ENCODE measurements at places on chromosomes 12 and 14.

GRCh38 chr12:109988903-109989302, 7.3 kb downstream of the GIT2 start:
- no peak for DNase-seq

- no peak for DNase-seq
Measured at GRCh38 chr12:66910366-66910974, 231.6 kb upstream of the GRIP1 start.

- no peak for DNase-seq
Measured at GRCh38 chr12:75848431-75848925, 183.1 kb downstream of the PHLDA1 start.

GRCh38 chr14:88729159-88729558, 63.6 kb downstream of the EML5 start:
- no peak for DNase-seq

DNA sequence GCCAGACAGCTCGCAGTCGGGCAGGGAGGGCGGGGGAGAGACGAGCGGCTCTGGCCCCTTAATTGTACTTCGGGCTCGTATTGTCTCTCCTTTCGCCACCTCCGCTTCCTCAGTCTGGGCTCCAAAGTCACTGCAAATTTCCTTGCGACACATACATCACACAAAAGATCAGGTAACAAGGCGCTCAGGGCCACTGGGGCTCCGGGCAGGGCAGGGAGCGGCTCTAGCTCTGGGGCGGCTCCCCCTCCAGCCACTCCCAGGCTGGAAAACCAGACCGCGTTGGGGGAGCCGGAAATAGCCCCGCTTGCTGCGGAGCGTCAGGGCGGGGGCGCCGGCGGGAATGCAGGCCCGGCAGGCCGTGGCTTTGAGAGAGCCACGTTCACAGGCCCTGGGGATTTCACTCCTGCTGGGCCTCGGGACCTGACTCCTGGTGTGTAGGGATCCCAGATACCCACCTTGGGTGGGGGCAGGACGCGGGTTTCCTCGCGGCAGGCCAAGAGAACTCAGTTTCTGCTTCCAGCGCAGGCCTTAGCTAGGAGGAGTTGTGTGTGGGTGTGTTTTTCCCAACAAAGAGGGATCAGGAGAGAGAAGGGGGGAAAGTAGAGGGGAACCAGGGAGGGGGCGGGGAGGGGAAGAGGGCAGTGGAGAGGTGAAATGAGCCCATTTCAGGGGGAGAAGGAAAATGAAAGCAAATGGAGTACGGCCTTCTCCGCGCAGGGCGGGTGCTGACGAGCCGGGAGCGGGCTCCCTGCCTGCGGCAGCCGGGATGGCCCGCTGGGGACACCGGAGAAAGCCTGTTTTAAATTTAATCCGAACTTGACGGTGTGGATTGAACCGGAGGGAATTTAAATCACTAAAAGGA, 4.4 kb upstream of the HOXC9 start:
- DNase-seq = no peak

- DNase-seq = no peak
Measured at GRCh38 chr14:77475432-77476115, 17.7 kb downstream of the AHSA1 start.

- no peak for DNase-seq
Measured at GRCh38 chr14:61416591-61416990, 95.2 kb downstream of the PRKCH start.

DNA sequence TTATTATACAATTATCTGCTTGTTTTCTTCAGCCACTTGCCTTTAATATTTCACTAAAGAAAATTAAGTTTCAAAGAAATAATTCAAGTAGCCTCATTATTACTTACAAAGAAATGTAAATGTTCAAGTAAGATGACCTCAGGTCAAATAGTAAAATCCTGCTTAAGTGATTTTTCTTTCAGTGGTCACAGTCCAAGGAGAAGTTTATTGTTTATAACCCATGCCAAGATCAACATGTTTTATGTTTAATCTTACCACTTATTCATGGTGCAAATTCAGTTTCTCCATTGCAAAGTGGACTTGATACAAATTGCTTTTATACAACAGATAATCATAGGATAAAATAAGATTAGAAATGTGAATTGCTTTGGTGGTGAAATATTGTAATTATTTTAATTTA, 370.2 kb upstream of the FLRT2 start:
- no peak for DNase-seq

- no peak for DNase-seq
Measured at GRCh38 chr14:49679271-49679670, 8.7 kb downstream of the POLE2 start.

DNA sequence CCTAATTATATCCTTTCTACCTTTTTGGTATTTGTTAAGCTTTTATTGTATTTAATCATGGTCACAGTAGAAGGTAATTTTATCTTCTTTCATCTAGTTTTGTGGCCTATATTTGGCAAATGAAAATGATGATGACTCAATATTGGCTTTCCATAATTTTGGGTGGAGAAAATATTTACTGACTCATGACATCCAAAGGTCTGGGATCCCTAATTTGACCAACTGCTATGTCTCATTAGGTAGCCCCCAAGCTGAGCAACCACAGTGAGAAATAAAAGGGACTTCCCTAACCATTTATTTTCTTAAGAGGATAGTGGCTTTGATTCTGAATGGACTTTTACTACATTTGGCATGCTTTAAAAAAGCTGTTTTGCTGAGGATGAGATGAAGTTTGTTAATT, 289.5 kb downstream of the RMST start:
- no peak for DNase-seq

GRCh38 chr12:62562846-62563245, 96.2 kb downstream of the MON2 start:
- no peak for DNase-seq

DNA sequence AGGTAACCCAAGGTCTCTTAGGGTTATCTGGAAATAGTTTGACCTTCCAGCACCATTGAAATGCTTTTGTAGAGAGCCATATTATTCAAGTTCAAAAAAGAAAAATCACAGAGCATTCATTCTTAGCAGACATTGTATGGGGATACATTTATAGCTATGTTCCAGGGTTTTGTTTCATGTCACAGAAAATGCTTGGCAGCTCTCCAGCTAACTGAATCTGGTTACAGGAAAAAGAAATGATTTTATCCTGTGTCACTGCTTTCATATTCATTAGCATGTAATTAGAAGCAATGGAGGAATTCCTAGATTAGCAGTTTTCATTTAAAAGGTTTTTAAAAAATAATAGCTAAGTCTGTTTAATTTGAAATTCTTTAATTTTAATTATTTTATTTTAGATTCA, 78.9 kb downstream of the SNAPC1 start:
- DNase-seq = no peak

DNA sequence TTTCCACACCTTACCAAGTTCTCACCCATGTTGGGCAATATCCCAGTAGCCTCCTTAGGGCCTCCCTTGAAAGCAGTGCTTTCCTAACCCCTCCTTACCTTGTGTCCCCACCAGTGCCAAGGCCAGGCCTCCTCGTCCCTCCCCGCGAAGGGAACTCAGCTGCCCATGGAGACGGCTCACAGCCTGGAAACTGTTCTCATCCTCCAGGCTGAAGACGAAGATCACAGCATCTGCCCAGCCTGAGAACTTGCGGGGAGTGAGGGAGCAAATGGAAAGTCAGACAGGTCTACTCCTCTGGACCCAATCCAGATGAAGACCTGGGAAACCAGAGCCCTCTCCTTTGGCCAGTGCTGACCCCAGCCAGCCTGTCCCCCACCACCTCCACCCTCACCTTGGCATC, 4.6 kb downstream of the AGAP2 start:
- DNase-seq = no peak

DNA sequence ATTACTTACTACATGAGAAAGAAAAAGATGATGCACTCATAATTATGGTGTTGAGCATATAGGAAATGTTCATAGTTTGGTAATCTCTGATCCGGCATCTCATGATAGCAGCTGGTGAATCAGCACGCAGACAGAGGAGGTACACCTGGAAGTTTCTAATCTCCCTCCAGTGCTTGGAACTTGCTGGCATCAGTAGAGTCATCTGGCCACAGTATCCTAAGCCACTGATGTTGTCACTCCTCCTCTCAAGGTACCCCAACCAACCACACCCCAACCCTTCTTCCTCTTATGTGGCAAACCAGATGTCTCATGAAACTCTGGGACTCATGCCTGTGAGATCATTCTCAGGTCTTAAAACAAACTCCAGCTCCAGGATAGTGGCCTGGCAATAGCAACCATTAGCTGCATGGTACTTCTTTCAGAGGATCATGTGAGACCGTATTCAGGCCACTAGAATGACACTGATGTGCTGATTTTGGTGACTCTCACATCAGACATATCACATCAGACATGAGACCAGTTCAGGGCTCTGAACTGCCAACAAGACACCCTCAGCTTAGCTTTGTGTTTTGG, 143.0 kb downstream of the RASSF9 start:
- no peak for DNase-seq

DNA sequence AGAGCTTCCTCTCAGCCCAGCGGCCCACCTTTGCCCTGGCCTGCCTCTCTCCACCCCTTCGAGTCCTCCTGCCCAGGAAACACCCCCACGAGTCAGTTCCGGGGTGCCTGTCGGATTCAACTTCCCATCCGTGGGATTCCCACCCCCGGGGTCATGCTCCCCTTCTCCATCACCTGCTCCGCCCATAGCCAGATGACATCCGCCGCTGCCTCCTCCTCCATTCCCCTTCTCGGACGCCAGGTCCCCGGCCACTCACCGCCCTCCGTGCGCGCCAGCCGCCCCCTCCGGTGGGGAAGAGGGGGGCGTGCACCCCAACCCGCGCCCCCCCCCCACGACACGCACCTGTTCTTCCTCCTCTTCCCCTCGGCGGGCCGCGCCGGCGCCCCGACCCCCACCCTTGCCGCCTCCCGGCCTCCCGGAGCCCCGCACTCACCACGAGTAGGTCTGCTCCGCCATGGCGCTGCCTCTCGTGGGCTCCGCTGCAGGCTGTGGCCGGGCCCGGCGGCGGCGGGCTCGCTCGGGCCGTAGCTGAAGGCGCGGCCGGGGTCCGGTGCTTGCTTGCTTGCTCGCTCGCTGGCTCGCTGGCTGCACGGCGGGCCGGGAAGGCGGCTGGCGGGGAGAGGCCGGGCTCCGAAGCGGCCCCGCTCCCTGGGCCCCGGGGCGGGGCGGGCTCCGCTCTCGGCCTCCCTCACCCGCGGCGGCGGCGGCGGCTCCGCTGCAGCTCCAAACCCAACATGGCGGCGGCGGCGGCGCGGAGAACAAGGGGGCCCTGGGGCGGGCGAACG, 554 bp downstream of the SPPL3 start:
- DNase-seq = peak; percentile 81

DNA sequence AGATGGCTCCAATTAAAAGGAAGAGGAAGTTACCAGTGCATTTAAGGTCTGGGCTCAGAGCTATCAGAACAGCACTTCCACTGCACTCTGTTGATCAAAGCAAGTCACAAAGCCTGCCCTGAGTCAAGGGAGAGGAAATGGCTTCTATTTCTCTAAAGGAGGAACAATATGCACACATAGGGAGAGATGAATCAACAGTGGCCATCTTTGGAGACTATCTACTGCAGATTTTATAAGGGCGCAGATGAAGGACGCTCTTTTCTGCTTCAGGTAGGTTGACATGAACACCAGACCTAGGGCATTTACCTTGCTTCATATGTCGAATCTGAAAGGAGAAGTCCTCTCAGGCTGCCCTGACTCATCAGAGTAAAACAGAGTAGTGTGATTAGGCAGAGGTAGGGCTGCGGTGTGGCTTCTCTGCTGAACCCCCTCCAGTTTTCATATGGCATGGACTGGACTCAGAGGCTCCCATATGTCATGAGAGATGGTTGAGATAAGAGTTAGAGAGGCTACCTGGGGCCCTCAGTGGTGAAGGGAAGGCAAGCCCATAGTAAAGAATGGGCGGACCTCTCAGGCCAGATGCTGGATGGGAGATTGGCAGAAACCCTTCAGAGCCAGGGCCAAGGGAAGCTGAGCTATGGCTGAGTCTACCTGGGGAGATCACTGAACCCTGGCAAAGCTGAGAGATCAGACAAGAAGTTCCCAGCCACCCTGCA, 84.4 kb downstream of the ARF6 start:
- no peak for DNase-seq

GRCh38 chr12:23729359-23729758, 220.1 kb downstream of the SOX5 start:
- no peak for DNase-seq

GRCh38 chr12:19946550-19946949, 421.8 kb upstream of the PDE3A start:
- no peak for DNase-seq

- no peak for DNase-seq
Measured at GRCh38 chr14:87491816-87492215, 501.2 kb downstream of the GALC start.

DNA sequence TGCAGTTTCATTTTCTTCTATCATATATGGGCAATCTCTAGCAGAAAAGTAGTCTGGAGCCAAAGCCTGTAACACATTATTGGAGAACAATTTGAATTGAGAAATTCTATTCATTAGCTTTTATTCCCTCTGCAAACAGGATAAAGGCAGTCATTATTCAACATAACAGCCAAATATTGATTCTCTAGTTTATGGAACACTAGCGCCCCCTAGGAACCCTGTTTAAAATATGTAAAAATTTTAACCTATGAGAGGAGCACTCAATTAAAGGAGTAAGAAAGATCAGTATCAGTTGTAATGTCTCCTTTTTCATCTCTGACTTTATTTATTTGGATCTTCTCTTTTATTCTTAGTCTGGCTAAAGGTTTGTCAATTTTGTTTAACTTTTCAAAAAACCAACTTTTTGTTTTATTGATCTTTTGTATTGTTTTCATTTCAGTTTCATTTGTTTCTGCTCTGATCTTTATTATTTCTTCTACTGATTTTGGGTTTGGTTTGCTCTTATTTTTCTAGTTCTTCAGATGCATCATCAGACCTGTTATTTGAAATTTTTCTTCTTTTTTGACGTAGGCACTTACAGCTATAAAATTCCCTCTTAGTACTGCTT, 4.8 kb upstream of the LMNTD1 start:
- DNase-seq = no peak

DNA sequence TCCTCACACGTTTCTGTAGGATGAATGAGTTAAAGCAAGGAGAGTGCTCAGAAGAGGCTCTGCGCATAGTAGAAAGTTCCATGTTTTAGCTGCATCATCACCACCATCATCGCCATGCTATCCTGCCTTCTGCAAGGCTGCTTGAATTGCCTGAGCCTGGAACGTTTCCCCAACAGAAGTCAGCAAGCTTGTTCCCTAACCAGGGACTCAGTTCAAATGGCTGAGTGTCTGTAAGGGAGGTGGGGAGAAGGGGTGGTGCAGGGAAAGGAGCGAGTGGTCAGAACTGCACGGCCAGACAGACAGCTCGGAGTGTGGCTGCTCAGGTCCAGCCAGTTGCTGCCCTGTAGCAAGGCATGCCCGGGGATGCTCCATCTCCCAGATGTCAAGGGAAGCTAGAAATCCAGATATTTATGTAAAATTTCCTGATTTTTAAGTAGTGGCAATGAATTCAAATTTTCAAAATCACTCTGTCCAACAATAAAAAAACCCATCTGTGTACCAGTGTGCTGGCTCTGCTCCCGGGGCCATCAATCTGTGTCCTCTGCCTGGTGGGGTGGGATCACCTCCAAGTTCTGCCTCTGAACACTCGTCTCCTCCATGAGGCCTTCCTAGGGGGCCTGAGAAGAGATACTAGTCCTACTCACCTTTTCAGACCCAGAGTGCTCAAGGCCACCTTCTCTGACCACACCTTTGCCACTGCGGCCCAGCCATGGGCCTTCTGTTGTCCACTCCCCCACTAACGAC, 162.7 kb downstream of the FOXN3 start:
- DNase-seq = no peak

GRCh38 chr12:119409043-119409442, 74.5 kb downstream of the CCDC60 start:
- DNase-seq = no peak

- no peak for DNase-seq
Measured at GRCh38 chr12:132163911-132164288, 19.6 kb downstream of the NOC4L start.
